Right lobe of liver (tissue), 6 donors: ENCODE measurements at places on chromosomes 4 and X. TPM values are rescaled to one million over a fixed set of nuclear protein-coding genes. Genes with fewer than 3 reads are reported as not detected.

AADAT gene
- total RNA-seq, result 5.6 TPM

GPR173 gene
- total RNA-seq, result not detected

CLGN gene
- total RNA-seq, result 8.9 TPM

GRCh38 chr4:108301545-108302251, 133.0 kb upstream of the LEF1 start:
- DNase-seq, result no peak

DNA sequence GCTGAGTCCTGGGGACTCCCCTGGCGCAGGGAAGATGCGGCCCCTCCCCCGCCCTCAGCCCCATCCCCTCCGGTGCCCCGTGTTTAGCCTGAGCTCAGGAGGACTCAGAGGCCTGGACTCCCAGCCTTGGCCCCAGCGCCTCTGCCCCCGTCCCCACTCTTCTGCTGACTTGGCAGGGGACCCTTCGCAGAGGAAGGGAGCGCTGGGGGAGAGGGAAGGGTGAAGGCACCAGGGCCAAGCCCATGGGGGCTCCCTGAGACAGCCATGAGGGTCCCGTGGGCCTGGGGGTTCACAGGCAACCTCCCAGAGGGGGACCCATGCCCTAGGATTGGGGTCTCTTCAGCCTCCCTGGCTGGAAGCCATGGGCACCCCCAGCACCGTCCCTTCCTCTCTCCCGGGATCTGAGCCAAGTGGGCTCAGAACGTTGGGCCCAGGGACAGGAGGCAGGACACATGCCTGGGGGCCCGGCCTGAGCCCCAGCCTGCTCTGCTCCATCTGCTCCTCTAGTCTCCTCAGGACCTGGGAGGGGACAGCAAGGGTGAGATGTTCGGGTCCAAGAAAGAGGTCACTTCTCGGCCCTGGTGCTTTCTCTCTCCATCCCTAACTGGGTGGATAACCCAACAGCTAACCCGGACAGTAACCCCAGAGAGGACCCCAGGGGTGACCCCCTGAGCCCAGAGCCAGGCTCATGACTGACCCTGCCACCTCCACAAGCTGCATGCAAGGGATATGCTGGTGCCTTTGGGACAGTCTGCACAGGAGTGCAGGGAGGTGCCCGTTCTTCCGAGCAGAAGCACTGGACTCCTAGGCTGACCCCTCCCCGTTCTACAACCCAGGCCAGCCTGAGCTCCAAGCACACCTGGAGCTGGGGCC, 1.5 kb upstream of the CPLX1 start:
- peak; percentile 44 for DNase-seq

- peak; percentile 51 for DNase-seq
Observed at GRCh38 chr4:8410641-8411271, 29.8 kb downstream of the ACOX3 start.

DNA sequence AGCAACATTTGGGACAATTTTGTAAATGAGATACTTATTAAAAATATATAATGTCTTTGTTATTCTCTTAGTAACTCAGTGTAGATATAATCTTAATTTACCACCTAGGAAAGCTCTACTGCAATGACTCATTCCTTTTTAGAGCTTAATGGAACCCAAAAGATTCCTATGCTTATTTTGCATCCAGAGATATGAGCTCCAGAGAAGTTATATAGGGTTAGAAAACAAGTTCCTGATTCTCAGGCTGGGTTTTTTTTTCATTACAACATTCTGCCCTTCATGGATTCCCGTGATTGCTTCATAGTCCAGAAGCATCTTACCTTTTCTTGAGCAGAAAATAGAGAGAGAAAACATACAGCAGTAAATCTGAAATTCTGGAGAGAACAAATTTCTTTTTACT, 57.9 kb upstream of the CXCL8 start:
- no peak for DNase-seq
